H4 (cell line): ENCODE measurements at places on chromosomes 1 and 21. TPM values are rescaled to one million over a fixed set of nuclear protein-coding genes. Genes with fewer than 3 reads are reported as not detected.

DNA sequence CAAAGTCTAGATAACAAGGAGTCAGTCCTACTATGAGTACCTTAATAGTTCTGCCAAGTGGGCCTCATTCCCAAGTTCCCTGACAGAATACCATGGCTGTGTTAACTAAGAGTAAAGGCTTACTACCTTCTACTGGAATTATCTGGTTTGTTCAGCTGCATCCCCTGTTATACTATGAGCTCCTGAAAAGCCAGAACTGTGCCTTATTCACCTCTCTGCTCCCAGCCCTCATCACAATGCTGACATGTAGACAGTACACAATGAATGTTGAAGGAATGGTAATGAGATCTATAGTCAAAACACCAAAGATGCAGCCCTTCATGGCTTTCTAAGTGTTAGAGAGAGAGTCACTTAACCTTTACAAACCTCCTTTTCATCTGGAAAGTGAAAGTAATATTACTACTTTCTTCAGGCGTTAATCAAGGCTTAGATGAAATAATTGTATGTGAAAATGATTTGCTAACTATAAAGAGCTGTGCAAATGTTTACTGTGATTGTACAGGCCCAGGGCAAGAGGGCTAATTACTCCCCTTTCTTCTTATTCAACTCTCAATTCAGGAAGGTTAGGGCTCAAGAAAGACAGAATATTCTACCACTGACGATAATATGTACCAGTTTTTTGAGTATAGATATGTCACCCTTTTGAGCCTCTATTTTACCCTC, 70.3 kb upstream of the MROH9 start:
- DNase-seq, result no peak

DNA sequence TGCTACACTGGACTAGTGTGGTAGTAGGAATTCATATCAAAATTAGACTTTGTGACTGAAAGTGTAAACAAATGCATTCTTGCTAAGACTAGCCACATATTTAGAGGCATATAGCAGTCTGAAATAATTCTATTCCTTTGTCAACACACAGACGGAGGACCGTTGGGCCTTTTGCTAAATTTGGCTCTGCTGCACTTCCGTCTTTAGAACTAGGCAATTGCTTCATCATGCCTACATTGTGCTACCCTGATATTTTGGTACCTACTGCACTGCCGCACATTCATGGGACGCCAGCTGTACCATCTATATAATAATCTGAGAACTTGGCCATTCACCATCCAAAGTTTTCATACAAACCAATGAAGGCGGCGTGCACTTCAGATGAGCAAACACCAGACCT, 346.8 kb downstream of the KIF26B start:
- no peak for DNase-seq

DNA sequence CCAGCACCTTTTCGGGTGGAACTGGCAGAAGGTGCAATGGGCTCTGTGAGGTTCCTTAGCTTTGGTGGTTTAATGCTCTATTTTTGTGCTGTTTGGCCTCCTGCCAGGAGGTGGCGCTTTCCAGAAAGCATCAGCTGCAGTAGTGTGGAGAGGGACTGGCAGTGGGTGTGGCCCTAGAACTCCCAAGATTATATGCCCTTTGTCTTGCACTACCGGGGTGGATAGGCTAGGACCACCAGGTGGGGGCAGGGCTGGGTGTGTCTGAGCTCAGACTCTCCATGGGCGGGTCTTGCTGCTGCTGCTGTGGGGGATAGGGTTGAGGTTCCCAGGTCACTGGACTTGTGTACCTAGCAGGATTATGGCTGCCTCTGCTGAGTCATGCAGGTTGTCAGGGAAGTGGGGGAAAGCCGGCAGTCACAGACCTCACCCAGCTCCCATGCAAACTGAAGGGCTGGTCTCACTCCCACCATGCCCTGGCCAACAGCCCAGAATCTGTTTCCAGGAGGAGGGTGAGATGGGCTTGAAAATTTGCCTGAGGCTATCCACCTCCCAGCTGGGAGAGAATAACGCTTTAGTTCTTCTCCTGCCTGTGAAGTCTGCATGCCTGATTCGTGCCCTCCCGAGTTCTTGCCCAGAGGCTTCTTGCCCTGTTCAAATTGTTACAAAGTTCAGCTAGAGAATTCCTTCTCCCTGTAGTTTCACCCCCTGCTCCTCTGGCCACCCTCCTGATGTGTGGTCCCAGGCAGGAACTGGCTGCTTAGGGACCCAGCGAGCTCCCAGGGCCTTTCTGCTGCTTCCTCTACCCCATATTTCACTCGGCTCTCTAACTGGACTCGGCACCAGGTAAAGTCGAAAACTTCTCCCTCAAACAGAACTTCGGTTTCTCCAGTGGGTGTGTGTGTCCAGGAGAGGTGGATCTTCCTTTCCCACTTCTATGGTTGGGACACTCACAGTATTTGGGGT, 76.5 kb upstream of the BTG3 start:
- peak; percentile 96 for DNase-seq

GRCh38 chr1:65256860-65257708, 52.3 kb upstream of the DNAJC6 start:
- DNase-seq, result no peak

DNA sequence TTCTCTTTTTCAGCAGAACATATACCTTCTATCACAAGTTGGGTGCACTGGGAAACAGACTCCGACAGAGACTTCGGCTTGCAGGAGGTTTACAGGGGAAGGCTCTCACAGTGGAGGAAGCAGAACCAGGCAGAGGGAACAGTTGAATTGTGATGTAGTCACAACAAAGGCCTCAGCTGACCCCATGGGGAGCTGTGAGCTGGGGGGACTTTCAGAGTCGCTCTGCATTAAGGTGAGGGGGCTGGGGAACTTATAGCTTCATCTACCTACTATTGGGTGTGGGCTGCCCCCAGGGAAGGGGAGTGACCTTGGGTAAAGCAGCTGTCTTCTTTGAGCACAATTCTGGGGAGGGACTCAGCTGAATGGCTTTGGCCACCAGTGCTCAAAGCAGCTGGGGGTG, 94.9 kb upstream of the POU3F1 start:
- DNase-seq, result no peak

The TLR5 gene
- 2.1 TPM in 1 of 2 replicates, not detected in the other for total RNA-seq

The CLEC20A gene
- total RNA-seq, result not detected in 2 replicates

The CDC20 gene
- 313 and 327 TPM in 2 replicates for total RNA-seq
